Foreskin keratinocyte (primary cell): ENCODE measurements at places on chromosomes 13 and 19. TPM values are rescaled to one million over a fixed set of nuclear protein-coding genes. Genes with fewer than 3 reads are reported as not detected.

GRCh38 chr19:46578450-46578849, 22.7 kb upstream of the CALM3 start:
- DNase-seq: no peak

DNA sequence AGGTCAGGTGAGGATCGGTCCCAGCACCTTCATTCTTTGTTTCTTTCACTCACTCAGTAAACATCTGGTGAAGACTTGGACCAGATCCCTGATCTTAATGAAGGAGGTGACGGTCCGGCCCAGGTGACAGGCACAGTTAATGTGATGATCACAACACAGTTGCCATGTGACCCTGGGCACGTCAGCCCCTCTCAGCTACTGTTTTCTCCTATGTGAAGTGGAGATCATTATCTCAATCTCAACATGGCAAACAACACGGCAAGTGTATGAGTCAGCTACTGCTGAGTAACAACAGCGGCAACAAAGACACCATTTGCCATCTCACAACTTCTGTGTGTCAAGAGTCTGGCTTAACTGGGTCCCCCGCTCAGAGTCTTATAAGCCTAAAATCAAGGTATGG, 74.6 kb downstream of the GNG7 start:
- DNase-seq: peak; percentile 76

DNA sequence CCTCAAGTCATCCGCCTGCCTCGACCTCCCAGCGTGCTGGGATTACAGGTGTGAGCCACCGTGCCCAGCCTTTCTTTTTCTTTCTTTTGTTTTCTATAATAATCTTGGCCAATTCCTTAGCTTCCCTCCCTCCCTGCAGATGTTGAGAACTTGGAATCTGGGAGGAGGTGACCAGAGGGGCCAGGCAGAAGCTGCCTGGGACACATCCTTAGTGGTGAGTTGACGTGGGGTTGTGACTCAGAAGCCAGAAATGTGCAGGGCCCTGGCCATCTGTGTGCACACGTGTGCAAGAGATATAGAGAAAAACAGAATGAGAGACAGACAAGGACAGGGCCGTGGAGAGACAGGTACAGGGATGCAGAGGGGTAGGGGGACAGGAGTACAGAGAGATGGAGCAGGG, 154.3 kb downstream of the SIPA1L3 start:
- DNase-seq: peak; percentile 64

- no peak for DNase-seq
Measured at GRCh38 chr19:40304306-40304705, 19.2 kb upstream of the AKT2 start.

The MAG gene
- polyA plus RNA-seq: not detected in 2 replicates
